ENCODE measurements at places on chromosomes 5 and 9.

DNA sequence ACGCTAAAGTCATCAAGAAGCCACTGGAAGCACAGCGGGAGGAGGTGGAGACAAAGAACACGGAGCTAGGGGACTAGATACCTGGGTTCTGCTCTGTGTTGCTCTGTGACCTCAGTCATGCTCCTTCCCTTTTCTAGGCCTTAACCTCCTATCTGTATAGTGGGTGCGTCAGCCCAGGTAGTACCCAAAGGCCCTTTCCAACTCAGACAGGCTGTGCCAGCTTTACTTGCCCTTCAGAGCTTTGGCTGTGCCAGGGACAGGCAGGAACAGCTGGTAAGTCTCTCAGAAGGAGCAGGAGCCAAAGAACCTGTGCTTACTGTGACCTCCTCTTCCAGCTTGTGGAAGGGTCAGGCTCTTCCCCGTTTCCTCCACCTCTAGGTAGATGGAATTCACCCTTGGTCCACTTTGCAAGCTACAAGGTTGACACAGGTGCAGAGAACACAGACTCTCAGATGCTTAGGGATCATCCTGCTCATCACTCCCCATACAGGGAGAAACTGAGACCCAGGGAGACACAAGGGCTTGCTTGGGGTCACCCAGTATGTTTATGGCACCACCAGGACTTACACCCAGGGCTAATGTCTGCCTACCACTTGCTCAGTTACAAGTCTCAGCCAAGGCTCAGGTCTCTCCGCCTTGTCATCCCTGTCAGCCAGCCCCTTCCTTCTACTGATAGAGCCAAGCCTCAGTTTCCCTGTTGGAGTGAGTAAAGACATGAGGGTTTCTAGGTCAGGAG, 1.7 kb downstream of the CCDC69 start:
- H3K4me3 ChIP-seq: no peak overlapping the region
- no peaks in the 10 kb centered on the region for H3K27me3 ChIP-seq
- H3K4me1 ChIP-seq: peaks cover 38% of the 10 kb centered on the region

GRCh38 chr5:35229076-35230037, 930 bp downstream of the PRLR start:
- H3K36me3 ChIP-seq: no peaks in the 10 kb centered on the region
- peak; percentile 2 for DNase-seq
- H3K27ac ChIP-seq: no peak overlapping the region
- H3K4me3 ChIP-seq: no peak overlapping the region

- H3K4me1 ChIP-seq: peaks cover 15% of the 10 kb centered on the region
- peak; percentile 79 for DNase-seq
Measured at GRCh38 chr5:177005619-177006264, 837 bp downstream of the UIMC1 start.

- peak; percentile 91 for DNase-seq
- H3K27me3 ChIP-seq: no peaks in the 10 kb centered on the region
- H3K4me1 ChIP-seq: peaks cover 33% of the 10 kb centered on the region
- no peak overlapping the region for H3K4me3 ChIP-seq
Measured at GRCh38 chr9:68560071-68560844, 19.6 kb upstream of the TMEM252 start.

DNA sequence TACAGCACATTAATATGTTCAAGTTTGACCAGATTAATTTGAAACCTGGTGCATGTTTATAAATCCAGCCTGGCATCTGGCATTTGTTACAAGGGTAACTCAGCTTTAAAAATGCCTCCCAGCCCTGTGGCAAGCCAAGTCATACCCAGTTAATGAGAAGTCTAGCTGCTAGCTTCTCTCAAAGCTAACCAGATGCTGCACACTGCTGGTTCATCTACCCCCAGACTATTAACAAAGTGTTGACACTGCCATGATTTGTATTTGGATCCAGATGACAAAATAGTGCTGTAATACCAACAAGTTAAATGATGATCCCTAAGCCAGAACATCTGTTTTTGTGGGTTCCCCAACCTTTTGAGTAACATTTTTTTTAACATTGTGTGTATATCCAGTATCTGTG, 573.7 kb upstream of the DAB2 start:
- no peaks in the 10 kb centered on the region for H3K4me1 ChIP-seq
- no peak overlapping the region for H3K4me3 ChIP-seq
- no peak overlapping the region for H3K27ac ChIP-seq

- no peaks in the 10 kb centered on the region for H3K36me3 ChIP-seq
- H3K4me3 ChIP-seq: no peak overlapping the region
- DNase-seq: no peak
- H3K27ac ChIP-seq: no peak overlapping the region
Measured at GRCh38 chr9:115000217-115000639, 69.8 kb upstream of the TNFSF8 start.

- H3K36me3 ChIP-seq: no peaks in the 10 kb centered on the region
- DNase-seq: no peak
- H3K27ac ChIP-seq: no peak overlapping the region
- no peaks in the 10 kb centered on the region for H3K4me1 ChIP-seq
- H3K27me3 ChIP-seq: no peaks in the 10 kb centered on the region
Measured at GRCh38 chr5:92568522-92568921, 1012.5 kb downstream of the NR2F1-AS1 start.

- H3K27me3 ChIP-seq: no peaks in the 10 kb centered on the region
- H3K4me1 ChIP-seq: no peaks in the 10 kb centered on the region
- H3K4me3 ChIP-seq: no peak overlapping the region
Measured at GRCh38 chr5:93993161-93993560, 251.8 kb upstream of the POU5F2 start.

- no peak overlapping the region for H3K4me3 ChIP-seq
- no peaks in the 10 kb centered on the region for H3K27me3 ChIP-seq
- DNase-seq: no peak
- H3K36me3 ChIP-seq: peaks cover 53% of the 10 kb centered on the region
- H3K4me1 ChIP-seq: no peaks in the 10 kb centered on the region
Measured at GRCh38 chr5:127549551-127549950, 32.1 kb downstream of the PRRC1 start.

DNA sequence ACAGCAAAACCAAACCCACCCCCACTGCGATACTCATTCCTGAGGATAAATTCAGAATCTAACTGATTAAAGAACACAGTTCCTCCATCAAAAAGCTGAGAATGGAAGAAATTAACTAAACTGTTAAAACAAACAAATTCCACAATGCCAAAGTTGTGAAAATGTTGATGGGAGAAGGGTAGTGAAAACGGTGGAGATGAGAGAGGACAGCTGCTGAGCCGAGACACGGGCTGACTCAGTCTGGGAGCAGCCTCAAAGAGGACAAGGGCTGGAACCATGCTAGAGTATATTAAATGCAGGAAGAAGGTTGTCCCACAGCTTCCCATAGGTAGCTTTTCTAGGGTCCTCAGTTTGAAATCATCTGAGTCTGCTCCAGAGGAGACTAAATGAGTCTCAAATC, 14.3 kb downstream of the ADAMTS12 start:
- no peak overlapping the region for H3K4me3 ChIP-seq
- H3K27ac ChIP-seq: no peak overlapping the region
- no peaks in the 10 kb centered on the region for H3K27me3 ChIP-seq
- H3K4me1 ChIP-seq: no peaks in the 10 kb centered on the region
- no peaks in the 10 kb centered on the region for H3K36me3 ChIP-seq
- no peak for DNase-seq

GRCh38 chr9:100014846-100015245, 84.0 kb downstream of the ERP44 start:
- H3K4me1 ChIP-seq: no peaks in the 10 kb centered on the region
- H3K4me3 ChIP-seq: no peak overlapping the region
- DNase-seq: no peak
- H3K27ac ChIP-seq: no peak overlapping the region
- no peaks in the 10 kb centered on the region for H3K27me3 ChIP-seq
- H3K36me3 ChIP-seq: peaks cover 20% of the 10 kb centered on the region

- no peaks in the 10 kb centered on the region for H3K4me1 ChIP-seq
- H3K27me3 ChIP-seq: no peaks in the 10 kb centered on the region
- H3K36me3 ChIP-seq: no peaks in the 10 kb centered on the region
- no peak overlapping the region for H3K27ac ChIP-seq
- DNase-seq: peak; percentile 61
Measured at GRCh38 chr5:11182441-11183080, 421.5 kb upstream of the DAP start.
